ENCODE measurements at places on chromosomes 13 and 19. TPM values are rescaled to one million over a fixed set of nuclear protein-coding genes. Genes with fewer than 3 reads are reported as not detected.

GRCh38 chr13:99014522-99014921 is 36.7 kb upstream of the DOCK9 start:
- DNase-seq, result no peak

GRCh38 chr19:51347209-51347928 is 5.4 kb upstream of the VSIG10L start:
- DNase-seq, result no peak

The JAK3 gene
- 3.9 TPM for total RNA-seq

The SEMA6B gene
- 6.7 TPM for total RNA-seq

DNA sequence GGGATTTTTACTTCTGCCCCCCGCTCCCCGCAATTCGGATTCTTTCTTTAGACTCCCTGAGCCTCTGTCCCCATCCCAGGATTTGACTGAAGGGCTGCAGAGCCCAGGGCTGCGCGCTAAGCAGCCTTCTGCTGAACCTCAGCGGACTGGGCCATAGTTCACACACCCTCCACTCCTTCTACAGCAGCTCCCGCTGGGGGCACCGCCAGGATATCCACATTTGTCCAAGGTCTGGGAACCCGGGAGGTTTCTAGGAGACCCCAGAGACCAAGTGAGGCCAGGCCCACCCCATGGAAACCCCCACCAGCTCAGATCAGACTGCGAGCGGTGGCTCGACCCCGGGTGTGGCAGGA is 463.3 kb downstream of the ITGBL1 start:
- no peak for DNase-seq
